ENCODE measurements at places on chromosomes 3 and 15. TPM values are rescaled to one million over a fixed set of nuclear protein-coding genes. Genes with fewer than 3 reads are reported as not detected.

- H3K4me3 ChIP-seq, result no peak overlapping the region
- DNase-seq, result no peak
- no peaks in the 10 kb centered on the region for H3K36me3 ChIP-seq
- no peaks in the 10 kb centered on the region for H3K4me1 ChIP-seq
- no peaks in the 10 kb centered on the region for H3K27me3 ChIP-seq
These were observed 251.9 kb downstream of the TJP1 start for GRCh38 chr15:29570121-29570947.

- H3K4me3 ChIP-seq, result no peak overlapping the region
- no peaks in the 10 kb centered on the region for H3K36me3 ChIP-seq
- no peaks in the 10 kb centered on the region for H3K4me1 ChIP-seq
- no peaks in the 10 kb centered on the region for H3K27me3 ChIP-seq
- no peak overlapping the region for H3K27ac ChIP-seq
These were observed 1405.3 kb downstream of the SI start for GRCh38 chr3:163672954-163673353.

DNASE1L3 gene
- total RNA-seq, result 1.5 TPM

DNA sequence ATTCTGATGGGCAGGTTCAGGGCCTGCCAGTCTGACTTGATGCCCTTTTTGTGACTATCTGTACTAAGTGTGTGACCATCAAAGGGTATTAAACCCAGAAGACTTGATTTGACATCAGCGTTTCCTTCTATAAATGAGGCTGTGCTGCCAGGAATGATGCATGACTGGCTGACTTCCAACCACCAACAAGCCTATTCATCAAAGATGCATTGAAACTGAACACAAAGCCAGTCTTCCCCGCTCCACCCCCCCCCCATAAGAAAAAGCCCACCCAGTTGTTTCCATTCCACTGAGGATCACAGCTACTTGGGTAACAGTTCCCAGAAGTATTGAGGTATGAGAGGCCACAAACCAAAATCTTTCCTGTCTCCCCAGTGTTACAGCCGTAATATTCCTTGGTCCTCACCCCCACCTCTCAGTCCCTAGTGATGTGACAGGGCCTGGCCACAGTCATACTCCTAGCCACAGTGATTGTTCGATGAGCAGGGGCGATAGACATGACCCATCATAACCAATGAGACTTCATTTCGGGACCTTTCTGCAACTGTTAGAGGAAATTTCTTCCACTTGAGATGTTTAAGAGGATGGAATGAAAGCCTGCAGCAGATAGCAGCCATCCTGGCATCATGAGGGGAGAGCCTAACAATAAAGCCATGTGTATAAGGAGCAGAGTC, 22.6 kb downstream of the SH3BP5 start:
- no peaks in the 10 kb centered on the region for H3K36me3 ChIP-seq
- DNase-seq, result no peak
- H3K27ac ChIP-seq, result peak overlapping the region; percentile 94
- no peak overlapping the region for H3K4me3 ChIP-seq

ZNF609 gene
- 22.9 TPM for total RNA-seq

GRCh38 chr3:112093180-112093522, 7.0 kb downstream of the C3orf52 start:
- H3K4me3 ChIP-seq, result no peak overlapping the region
- H3K4me1 ChIP-seq, result no peaks in the 10 kb centered on the region
- H3K27me3 ChIP-seq, result no peaks in the 10 kb centered on the region
- no peak overlapping the region for H3K27ac ChIP-seq

GRCh38 chr3:133805384-133805701, 272 bp upstream of the SRPRB start:
- H3K4me1 ChIP-seq, result no peaks in the 10 kb centered on the region
- peaks cover 20% of the 10 kb centered on the region for H3K36me3 ChIP-seq
- peak overlapping the region; percentile 95 for H3K4me3 ChIP-seq
- peak overlapping the region; percentile 57 for H3K27ac ChIP-seq
- no peaks in the 10 kb centered on the region for H3K27me3 ChIP-seq

SPINT1 gene
- total RNA-seq, result 5.4 TPM

DNA sequence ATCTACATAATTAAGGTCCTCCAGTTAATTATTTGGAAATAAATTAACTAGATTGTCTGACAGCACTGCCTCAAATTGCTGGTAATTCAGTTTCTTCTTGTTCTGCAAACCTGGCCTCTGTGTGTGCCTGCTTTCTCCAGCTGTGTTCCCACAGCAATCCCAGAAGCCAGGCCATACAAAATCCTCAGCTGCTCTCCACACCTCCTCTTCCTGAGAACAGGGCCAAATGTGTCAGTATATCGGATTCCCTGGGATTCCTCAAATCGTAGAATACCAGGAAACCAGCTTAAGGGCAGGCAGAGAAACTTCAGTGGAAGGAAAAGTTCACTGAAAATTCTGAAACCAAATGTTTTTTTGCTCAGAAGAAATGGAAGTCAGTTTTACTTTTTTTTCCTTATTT, 261.4 kb downstream of the ZMAT3 start:
- no peaks in the 10 kb centered on the region for H3K4me1 ChIP-seq
- H3K27me3 ChIP-seq, result no peaks in the 10 kb centered on the region
- H3K36me3 ChIP-seq, result no peaks in the 10 kb centered on the region
- no peak overlapping the region for H3K27ac ChIP-seq
- no peak for DNase-seq

DNA sequence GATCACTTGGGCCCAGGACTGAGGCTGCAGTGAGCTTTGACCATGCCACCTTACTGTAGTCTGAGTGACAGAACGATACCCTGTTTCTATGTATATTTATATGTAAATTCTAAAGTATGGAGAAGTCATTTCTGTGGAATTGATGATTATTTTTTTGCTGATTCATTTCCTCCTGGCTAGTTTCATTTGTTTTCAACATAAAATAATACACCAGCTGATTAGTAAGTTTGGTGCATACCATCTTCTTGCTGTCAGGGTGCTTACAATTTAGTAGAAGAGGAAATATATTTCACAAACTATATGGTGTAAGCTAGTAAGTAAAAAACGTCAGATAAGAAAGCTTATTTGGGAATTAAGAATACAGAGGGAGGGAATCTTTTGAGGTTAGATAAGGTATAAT, 36.0 kb downstream of the SLC25A26 start:
- peaks cover 8% of the 10 kb centered on the region for H3K4me1 ChIP-seq
- no peaks in the 10 kb centered on the region for H3K27me3 ChIP-seq
- no peaks in the 10 kb centered on the region for H3K36me3 ChIP-seq
- no peak for DNase-seq

- no peak overlapping the region for H3K27ac ChIP-seq
- H3K4me1 ChIP-seq, result no peaks in the 10 kb centered on the region
- no peaks in the 10 kb centered on the region for H3K27me3 ChIP-seq
- H3K36me3 ChIP-seq, result no peaks in the 10 kb centered on the region
These were observed 448.6 kb upstream of the CBLB start for GRCh38 chr3:106317141-106318055.

DNA sequence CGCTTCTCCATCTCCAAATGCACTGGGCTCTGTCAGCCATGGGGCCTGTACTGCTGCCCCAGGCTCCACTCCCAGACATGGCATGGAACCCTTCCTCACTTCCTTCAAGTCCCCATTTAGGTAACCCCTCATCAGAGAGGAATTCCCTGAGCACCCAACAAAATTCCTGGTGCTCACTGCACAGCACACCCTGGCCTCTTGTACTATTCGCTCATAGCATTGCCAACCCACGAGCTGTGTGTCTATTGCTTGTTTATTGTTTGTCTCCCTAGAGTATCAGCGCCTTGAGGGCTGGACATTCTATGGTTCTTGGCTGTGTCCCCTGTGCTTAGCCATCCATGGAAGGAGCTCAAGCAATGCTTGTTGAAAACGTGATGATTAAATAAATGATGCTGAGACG, 46.1 kb upstream of the SLCO2A1 start:
- no peaks in the 10 kb centered on the region for H3K27me3 ChIP-seq
- no peak for DNase-seq
- no peak overlapping the region for H3K4me3 ChIP-seq
- H3K36me3 ChIP-seq, result no peaks in the 10 kb centered on the region
- H3K4me1 ChIP-seq, result no peaks in the 10 kb centered on the region

ZPLD1 gene
- total RNA-seq, result not detected

DNAH12 gene
- total RNA-seq, result under 0.01 TPM

All from tibial nerve (tissue), 4 donors.